ENCODE measurements at places on chromosomes 2 and 18.

- DNase-seq, result no peak
These were observed 44.7 kb downstream of the CAVIN2 start for GRCh38 chr2:191802180-191802579.

DNA sequence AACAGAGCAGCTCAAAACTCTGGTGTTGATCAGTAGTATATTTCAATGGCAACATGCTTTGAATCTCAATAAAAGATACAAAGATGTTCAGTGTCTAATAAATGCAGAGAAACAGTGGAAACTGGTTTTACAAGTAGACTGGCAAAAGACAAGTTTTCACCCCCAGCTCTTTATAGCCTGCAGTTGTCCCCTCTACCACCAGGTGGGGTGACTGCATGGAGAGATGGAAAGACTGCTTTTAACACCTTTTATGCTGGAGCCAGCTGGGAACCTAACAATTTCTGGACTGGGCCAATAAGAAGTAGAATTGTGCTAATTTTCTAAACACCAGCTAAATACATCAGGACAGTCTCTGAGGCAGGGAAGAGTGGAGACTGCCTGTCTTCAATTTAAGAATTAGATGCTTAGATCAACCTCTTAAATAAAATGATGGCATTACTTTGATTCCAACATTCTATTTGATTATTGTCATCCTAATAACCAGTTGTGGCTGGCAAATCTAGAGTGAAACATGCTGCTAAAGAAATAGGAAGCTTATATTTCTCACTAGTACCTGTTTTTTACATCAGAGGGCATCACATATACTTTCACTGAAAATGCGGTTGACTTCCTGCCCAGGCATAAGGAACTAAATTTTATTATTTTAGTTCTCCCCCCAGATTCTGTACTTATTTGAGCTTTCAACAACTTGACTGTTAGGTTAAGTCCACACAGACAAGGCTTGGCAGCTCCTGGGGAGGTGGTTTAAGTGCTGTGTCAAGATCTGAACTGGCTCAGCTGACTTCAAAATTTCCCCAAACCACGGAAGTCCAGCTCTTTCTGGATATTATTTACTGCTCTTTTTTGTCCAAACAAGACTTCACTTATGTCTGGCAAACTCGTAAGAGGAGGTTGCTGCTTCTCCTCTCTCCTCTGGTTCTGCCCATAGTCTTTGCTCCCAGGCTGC lies 140.5 kb downstream of the TPGS2 start:
- peak; percentile 42 for DNase-seq

DNA sequence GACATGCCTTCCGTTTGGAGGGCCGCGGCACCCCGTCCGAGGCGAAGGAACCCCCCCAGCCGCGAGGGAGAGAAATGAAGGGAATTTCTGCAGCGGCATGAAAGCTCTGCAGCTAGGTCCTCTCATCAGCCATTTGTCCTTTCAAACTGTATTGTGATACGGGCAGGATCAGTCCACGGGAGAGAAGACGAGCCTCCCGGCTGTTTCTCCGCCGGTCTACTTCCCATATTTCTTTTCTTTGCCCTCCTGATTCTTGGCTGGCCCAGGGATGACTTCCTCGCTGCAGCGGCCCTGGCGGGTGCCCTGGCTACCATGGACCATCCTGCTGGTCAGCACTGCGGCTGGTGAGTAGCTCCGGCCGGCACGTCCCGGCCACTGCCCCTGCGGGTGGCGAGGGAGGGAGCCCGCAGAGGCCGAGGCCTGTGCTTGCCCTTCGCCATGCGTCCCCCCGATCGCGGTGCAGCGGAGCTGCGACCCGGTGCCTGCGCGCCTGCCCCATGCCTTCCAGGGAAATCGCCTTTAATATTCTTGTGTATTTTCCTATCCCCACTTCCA lies 1.2 kb downstream of the BMPR2 start:
- peak; percentile 64 for DNase-seq

GRCh38 chr2:226213717-226214116 lies 585.9 kb downstream of the IRS1 start:
- DNase-seq, result no peak

DNA sequence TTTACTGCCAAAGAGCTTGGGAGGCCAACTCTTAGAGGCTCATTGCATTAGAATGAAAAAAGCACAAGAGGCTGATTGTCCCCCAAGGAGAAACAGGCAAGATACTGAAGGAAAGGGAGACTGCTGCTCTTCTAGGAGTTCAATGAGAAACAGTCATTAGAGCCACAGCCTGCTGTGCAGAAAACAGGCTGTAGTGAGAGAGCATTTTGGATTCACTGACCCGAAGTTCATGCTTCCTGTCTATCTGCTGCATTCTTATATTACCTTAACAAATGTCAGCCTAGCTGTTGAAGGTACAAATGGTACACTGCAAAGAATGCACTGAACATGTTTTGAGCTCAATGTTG lies 423.3 kb downstream of the SETBP1 start:
- DNase-seq, result no peak

- no peak for DNase-seq
These were observed 60.0 kb downstream of the MYO1B start for GRCh38 chr2:191304939-191305875.

DNA sequence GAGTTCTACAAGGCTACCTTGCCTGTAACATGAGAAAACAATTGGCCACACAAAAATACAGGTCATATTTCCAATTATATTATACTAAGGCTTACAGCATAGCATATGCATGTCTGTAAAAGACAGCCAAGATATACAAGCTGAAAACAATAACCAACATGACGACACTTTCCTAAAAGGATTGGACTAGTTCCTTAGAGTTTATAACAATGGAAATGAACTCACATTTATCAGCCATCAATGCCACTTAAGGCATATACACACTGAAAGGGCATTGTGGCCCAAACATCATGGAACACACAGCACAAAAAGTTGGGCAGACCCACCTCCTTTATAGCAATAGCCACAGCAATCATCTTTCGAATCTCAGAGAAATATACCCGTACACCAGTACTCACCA lies 52.0 kb downstream of the SLC40A1 start:
- no peak for DNase-seq

DNA sequence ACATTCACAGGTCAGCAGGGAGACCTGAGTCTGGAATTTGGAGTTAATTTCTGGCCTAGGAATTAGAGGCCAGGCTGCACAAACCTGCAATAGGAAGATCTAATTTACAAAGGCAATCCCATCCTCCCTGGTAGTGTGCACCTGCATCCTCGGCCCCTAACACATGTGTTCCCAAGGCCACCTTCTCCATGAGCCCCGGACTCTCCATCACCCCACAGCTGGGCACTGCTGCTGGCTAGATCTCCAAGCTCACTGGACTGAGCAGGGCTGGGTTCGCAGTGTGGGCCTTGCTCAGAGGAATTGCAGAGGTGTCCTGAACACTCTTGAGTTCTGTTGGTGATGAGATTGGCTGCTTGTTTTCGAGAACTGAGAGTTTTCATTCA lies 162.6 kb upstream of the TWIST2 start:
- DNase-seq, result no peak

GRCh38 chr2:37713258-37713700 lies 41.8 kb upstream of the CDC42EP3 start:
- peak; percentile 93 for DNase-seq

- DNase-seq, result peak; percentile 49
These were observed 86.6 kb upstream of the CAVIN2 start for GRCh38 chr2:191933307-191934105.

DNA sequence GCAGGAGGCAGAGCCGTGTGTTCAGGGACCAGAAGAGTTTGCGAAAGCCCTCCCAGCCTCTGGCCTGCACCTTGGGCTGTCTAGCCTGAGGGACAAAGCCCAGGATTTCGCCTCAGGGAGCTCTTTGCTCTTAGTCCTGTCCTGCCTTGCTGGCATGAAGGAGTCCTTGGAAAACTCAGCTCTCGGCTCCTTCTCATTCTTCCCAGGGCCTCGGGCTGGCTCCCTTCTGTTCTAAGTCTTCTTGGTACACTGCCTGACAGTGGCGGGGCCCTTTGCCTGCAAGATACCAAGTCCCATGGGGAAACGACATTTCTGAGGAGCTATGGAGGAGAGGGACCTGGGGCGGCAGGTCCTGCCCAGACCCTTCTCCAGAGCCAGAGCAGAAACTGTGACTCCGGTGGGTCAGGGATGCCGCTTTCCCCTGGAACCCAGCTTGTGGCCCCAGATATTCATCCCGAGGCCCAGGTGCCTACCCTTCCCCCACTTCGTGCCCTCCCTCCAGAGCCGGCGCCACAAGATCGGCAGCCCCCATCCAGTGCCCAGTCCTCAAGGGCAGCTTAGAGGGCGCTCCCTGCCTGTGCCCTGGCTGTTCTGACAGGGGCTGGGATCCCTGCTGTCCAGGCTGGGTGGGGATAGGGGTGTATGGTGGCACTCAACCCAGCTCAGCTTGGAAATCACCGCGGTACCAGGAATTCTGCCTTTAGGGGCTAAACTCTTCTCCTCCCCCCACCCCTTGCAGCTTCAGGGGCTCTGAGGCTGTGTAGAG lies 5.5 kb upstream of the CYP26B1 start:
- DNase-seq, result no peak

- no peak for DNase-seq
These were observed 106.9 kb upstream of the OTOS start for GRCh38 chr2:240247241-240247867.

DNA sequence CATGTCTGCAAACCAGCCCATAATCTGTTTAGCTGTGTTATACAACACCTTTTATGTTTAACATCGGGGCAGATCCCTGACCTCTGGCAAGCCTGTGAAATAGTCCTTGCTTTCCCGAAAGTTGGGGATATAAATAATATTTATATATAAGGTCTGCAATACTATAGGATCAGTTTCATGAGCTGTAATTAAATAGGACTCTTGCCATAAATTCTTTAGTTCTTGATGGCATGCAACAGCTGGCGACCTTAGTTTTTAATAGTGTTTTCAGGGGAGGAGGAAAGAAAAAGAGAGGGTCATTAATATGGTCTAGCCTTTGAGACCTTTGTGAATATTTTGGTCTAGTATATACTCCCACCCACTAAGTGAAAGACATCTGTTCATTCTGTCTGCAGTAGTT lies 166.5 kb downstream of the MTX2 start:
- no peak for DNase-seq

DNA sequence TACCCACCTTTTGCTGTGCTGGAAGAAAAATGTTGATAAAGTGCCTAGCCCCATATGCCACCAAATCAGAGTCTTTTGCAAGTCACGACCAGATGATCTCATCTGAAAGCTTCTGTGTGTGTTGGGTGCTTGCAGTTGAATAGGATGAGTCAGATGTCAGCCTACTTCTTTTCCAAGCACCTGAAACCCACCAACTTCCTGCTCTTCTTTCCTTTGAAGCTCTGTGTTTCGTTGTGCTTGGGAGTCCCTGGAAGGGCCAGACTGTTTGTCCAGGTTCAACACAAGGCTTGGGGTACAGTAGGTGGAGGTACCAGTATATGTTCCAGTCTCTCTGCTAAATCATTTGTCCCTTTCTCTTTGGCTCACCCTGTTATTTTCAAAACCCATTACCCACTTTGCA lies 36.8 kb upstream of the LCLAT1 start:
- peak; percentile 54 for DNase-seq

- DNase-seq, result no peak
These were observed 223.8 kb downstream of the RIT2 start for GRCh38 chr18:42891705-42892104.

DNA sequence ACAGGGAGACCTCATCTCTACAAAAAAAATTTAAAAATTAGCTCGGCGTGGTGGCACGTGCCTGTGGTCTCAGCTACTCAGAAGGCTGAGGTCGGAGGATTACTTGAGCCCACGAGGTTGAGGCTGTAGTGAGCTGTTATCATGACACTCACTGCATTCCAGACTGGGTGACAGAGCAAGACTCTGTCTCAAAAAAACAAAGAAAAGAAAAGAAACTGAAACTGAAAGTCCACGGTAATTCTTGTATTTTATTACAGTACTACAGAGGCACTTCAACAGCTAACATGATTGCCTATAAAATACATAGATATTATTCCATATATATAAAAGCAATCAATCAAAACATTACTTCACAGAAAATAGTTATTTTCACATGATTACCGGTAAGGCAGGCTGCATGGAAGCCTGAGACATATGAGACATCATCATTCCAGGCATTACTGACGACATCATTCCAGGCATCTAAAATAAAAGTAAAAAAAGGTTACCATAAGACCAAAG lies 23.1 kb downstream of the PRPF40A start:
- peak; percentile 68 for DNase-seq

- no peak for DNase-seq
These were observed 400.3 kb upstream of the HNRNPA3 start for GRCh38 chr2:176812246-176812775.

DNA sequence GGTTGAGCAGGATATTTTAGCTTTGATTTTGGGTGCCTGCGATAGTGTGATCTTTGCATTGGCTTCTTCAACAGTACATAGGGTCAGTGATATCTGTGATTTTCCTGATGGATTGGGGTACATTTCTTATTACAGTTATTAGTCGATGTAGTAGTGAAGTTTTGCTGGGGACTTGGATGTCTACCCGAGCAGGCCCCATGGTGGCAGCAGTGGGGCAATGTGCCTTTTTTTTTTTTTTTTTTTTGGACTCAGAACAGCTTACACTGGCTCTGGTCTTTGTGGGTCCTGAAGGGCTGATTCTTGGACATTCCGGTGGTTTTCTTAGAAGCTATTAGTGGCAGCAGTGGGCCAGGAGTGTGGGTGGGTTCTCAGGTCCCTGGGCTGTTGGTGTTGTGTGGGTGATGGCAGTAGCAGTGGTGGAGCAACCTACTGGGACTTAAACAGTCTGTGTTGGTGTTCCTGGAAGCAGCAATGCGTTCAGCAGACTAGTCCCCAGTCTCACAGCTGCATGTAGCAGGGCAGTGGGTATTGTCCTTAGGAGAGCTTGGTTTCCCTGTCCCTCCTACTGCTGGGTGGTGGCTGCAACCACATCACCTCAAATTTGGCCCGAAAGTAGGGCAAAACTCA lies 53.7 kb upstream of the SLC4A10 start:
- DNase-seq, result no peak

- no peak for DNase-seq
These were observed 372.5 kb downstream of the GALR1 start for GRCh38 chr18:77622009-77622692.

DNA sequence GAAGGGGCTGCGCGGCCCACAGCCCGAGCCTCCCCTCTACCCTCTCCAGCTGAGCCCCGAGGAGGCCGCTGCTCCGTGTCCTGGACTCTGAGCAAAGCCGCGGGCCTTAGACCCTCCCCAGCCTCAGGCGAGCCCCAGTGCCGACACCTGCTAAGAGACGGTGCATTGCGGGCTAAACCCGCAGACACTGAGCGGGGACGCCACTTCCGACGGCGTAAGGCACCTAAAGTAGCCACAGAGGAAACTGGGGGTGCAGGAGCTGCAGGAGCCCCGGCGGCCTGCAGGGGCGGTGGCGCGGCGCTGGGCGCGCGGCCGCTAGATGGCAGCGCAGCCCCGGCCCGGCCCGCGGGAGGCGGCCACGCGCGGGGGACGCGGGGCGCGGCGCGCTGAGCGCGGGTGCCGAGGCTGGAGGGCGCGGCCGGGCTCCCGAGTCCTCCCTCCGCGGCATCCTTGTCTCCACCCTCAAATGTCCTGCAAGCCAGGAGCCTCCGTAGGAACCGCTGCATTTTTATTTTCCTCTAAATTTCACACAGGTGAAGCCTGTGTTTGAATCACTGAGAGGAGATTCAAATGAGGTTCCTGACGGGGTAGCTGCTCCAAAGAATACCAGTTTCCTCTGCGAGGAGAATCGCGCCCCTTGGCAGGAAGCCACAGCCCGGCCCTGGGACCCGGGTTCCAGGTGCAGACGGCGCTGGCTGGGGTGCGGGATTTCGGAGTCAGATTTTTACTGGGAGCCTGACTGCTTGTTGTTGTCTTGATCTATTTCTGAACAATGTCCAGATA lies 650.5 kb downstream of the GALR1 start:
- peak; percentile 64 for DNase-seq

- no peak for DNase-seq
These were observed 154.1 kb upstream of the BOD1L2 start for GRCh38 chr18:56992777-56993176.
